Psoas muscle (tissue), 8 donors: ENCODE measurements at places on chromosomes 13 and 19.

DNA sequence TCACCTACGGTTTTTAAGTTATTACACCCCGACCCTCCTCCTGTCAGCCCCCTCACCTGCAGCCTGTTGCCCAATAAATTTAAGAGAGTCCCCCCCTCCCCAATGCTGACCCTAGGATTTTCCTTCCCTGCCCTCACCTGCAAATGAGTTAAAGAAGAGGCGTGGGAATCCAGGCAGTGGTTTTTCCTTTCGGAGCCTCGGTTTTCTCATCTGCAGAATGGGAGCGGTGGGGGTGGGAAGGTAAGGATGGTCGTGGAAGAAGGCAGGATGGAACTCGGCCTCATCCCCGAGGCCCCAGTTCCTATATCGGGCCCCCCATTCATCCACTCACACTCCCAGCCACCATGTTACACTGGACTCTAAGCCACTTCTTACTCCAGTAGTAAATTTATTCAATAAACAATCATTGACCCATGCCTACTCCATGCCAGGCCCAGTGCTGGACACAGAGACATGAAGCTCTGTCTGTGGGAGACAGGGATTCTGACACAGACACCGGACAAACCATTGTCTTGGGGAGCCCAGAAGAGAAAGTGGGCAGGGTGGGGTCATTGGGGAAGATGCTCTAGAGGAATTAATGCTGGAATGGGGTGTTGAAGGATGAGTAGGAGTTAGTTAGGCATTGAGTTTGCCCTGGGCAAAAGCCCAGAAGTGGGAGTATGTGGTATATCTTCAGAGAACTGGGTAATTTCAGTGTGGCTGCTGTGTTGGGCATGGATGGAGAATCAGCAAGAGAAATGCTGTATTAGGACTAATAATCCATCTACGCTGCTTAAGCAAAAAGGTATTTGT, 19.2 kb downstream of the CKM start:
- no peak overlapping the region for H3K4me3 ChIP-seq
- peaks cover 18% of the 10 kb centered on the region for H3K4me1 ChIP-seq
- H3K27ac ChIP-seq = no peak overlapping the region
- H3K27me3 ChIP-seq = no peaks in the 10 kb centered on the region
- DNase-seq = no peak

DNA sequence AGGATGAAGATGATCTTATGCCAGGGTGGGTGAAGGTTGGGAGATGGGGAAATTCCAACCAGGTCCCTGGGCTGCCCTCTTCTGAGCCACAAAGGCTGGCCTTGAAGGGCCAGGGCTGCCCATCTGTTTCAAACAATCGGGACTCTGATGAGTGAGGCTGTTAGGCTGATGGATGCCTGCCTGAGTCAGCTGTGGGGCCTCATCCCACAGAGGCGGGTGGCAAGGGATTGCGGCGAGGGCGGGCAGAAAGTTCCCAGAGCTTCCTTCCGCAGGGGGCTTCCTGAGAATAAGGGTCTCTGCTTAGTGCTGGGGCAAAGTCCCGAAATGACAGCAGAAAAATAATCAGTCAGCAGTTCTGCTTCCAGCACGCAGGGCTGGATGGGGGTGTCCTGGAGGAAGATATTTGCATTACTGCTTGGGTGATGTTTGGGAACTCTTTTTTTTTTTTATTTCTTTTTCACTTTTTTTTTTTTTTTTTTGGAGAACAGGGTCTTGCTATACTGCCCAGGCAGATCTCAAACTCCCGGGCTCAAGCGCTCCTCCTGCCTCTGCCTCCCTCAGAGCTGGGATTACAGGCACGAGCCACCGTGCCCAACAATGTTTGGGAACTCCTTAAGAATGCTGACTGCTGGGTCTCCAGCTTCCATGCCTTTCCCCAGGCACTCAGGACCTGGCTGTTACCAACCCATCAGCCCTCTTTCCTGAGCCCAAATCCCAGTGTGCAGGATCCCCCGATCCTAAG, 14.1 kb downstream of the SH3GL1 start:
- H3K4me1 ChIP-seq = peaks cover 53% of the 10 kb centered on the region
- no peaks in the 10 kb centered on the region for H3K27me3 ChIP-seq
- no peak overlapping the region for H3K27ac ChIP-seq
- H3K4me3 ChIP-seq = no peak overlapping the region

- no peak for DNase-seq
- no peaks in the 10 kb centered on the region for H3K36me3 ChIP-seq
- no peaks in the 10 kb centered on the region for H3K27me3 ChIP-seq
- H3K4me1 ChIP-seq = no peaks in the 10 kb centered on the region
These were observed 275.1 kb downstream of the DCLK1 start for GRCh38 chr13:35856084-35856483.

DNA sequence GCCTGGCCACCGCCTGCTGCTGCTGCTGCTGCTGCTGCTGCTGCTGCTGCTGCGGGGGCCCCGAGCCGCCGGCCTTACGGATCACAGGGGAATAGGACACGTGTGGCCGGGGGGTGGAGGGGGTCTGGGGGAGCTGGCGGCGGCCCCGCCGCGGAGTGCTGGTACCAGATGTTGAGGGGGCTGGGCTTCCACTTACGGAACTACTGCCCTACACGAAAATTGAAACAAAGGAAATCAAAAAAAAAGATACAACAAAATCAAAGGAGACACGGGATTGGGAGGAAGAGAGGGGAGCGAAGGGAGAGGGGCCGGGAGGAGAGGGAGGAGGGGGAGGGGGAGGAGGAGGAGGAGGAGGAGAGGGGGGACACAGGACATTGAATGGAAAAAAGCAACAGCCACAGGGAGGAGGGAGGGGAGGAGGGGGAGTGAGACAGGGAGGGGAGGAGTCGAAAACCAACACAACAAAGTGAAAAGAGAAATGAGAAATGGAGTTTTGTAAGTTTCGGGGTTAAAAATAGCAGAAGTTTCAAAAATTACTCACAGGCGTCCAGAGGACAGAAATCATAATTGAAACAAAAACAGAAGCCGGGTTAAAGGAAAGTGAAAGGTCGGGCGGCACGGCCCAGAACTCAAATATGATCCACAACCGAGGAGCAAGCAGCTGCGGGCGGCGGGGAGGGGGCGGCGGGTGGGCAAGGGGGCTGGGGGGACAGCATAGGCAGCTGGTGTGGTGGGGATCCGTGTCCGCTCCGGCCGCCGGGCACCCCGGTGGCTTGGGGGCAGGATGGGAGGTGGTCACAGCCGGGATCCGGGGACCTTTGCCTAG, 57.8 kb downstream of the IER2 start:
- no peaks in the 10 kb centered on the region for H3K4me1 ChIP-seq
- no peaks in the 10 kb centered on the region for H3K27me3 ChIP-seq
- peak overlapping the region; percentile 65 for H3K27ac ChIP-seq
- H3K36me3 ChIP-seq = no peaks in the 10 kb centered on the region

- peaks cover 4% of the 10 kb centered on the region for H3K36me3 ChIP-seq
- no peak overlapping the region for H3K4me3 ChIP-seq
- no peak overlapping the region for H3K27ac ChIP-seq
- no peaks in the 10 kb centered on the region for H3K27me3 ChIP-seq
These were observed 138.5 kb downstream of the KLF12 start for GRCh38 chr13:73995736-73996135.

DNA sequence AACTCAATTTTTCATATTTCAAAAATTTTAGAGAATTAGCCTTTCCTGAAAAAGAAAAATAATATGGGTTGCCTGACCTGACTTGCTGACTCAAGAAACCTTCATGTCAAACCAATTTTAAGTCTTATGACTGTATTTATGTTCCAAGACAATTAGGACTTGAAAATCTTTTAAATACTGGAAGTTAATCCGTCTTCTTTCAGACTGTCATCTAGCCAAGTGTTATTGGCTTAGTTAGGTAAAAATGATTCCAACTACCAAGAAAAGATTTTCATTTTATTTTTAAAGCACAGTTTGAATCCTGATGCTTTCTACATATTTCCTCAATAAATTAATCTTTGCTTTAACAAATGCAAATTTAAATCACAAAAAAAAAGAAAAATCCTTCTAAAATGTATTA, 337.6 kb downstream of the SLITRK6 start:
- DNase-seq = no peak
- no peaks in the 10 kb centered on the region for H3K27me3 ChIP-seq
- no peaks in the 10 kb centered on the region for H3K36me3 ChIP-seq
- H3K27ac ChIP-seq = no peak overlapping the region
- no peak overlapping the region for H3K4me3 ChIP-seq

DNA sequence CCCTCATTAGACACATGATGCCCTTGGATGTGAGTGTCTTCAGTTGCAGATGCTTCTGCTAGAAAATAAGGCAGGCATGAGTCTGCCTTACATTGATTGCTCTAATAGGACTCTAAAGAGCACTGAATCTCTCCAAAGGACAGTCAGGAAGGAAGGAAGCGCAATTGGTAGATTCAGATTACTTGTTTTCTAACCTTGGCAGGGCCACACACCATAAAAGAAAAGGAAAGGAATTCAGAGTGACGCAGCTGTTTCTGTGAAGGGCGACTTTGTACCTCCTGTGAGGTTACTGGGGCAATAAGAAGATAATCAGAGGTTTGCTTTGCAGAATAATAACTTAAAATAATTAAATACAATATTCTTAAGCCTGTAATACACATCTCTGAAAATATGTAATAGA, 48.0 kb downstream of the FRY start:
- H3K27me3 ChIP-seq = no peaks in the 10 kb centered on the region
- no peak overlapping the region for H3K4me3 ChIP-seq
- no peak for DNase-seq
- no peaks in the 10 kb centered on the region for H3K36me3 ChIP-seq
- H3K4me1 ChIP-seq = peaks cover 53% of the 10 kb centered on the region

DNA sequence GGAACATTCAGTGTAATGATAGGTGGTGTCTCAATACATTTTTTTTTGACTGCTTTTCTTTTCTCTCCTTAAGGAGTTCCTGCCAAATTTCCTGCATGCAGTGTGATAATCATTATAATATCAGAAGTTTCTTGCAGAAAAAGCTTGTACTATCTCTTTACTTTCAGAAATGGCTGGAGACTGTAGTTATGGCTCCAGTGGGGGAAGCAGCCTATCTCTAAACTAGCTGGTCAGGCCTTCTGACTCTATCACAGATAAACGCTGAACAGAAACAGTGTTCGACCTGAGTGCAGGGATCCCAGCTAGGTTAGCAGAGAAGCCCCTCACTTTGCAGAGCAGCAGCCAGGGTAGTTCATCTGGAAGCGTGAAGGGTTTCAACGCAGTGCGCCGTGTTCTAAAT, 1.9 kb downstream of the CCNE1 start:
- no peak for DNase-seq
- H3K27me3 ChIP-seq = no peaks in the 10 kb centered on the region
- H3K27ac ChIP-seq = no peak overlapping the region
- no peaks in the 10 kb centered on the region for H3K4me1 ChIP-seq
- H3K36me3 ChIP-seq = peaks cover 5% of the 10 kb centered on the region

DNA sequence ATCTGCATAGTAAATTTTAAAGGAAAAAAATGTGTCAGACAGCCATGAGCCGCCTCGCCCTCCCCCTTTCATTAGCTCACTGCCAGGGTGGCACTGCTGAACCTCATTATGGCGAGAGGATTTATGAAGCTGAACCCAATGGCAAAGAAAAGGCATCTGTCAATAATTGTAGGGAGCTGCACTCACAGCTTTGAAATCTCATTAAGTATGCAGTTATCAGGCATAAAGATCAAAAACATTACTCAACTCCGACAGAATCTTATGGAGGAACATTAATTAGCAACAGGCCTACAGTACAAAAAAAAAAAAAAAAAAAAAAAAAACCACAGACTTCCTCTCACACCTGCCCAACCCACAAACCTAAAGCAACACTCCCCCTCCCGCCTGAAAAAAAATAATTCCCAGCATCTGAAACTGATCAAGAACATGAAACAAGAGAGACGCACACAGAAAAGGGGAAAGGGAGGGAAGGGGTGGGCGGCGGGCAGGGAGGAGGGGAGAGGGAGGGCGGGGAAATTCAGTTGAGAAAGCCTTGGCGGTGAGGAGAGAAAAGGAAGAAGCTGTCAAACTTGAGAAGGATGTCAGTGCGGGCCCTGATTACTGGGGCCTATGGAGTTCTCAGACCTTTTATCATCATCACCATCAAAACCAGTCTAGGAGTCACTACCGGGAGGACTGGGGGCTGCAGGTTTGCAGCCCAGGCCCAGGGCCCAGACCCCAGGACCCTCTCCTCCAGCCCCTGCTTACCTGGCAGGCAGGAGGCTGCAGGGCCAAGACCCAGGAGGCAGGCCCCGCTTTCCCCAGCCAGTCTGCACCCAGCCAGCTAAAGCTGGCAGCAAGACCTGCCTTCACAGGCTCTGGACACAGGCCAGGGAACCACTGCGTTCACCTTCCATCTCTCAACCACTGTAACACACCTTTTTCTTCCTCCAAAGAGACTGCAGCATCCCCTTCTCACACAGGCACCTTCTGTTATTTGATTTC, 8.9 kb downstream of the TSHZ3 start:
- no peak for DNase-seq
- H3K36me3 ChIP-seq = no peaks in the 10 kb centered on the region
- no peak overlapping the region for H3K4me3 ChIP-seq
- peaks cover 21% of the 10 kb centered on the region for H3K27me3 ChIP-seq
- H3K27ac ChIP-seq = no peak overlapping the region

DNA sequence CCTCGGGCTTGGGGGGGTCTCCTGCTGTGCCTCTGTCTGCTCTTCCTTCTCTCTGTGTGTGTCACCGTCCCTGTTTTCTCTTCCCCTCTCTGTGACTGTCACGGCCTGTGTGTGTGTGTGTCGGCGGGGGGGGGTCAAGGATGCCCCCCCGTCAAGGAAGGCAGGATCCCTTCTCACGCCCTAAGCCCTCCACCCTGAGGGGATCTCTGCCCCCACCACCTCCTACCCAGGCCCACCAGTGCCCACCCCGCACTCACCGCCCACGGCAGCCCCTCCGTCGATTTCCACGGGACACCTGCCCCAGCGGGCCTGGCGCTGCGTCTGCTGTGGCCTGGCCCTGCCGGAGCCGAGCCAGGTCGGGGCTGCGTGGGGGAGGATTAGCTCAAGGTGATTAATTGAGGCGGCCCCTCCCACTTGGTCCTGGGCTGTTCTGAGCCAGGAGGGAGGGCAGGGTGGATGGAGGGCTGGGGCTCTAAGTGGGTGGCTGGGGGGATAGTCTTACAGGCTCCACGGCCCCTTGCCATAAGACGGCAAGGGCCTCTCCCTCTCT, at the start of gene RAX2:
Gene RAX2, minus strand, starts transcription at position 323 of the 550 bp plus-strand sequence. CDS start 486 bp downstream, outside the sequence.
- peaks cover 29% of the 10 kb centered on the region for H3K36me3 ChIP-seq
- no peak within 1 kb of the TSS for H3K4me3 ChIP-seq
- DNase-seq = no peak
- no peak within 1 kb of the TSS for H3K27ac ChIP-seq

GRCh38 chr19:51158474-51159129, 16.5 kb downstream of the SIGLEC7 start:
- H3K27ac ChIP-seq = no peak overlapping the region
- H3K4me3 ChIP-seq = no peak overlapping the region
- H3K36me3 ChIP-seq = no peaks in the 10 kb centered on the region
- no peaks in the 10 kb centered on the region for H3K4me1 ChIP-seq
- DNase-seq = peak; percentile 41
- no peaks in the 10 kb centered on the region for H3K27me3 ChIP-seq
